NCI-H187 treated with DMSO at 0.1 percent for 48 hours (cell line): ENCODE measurements at places on chromosomes 11 and 22.
A peak's percentile ranks its signal among the peaks of the same experiment; 100 is the strongest.

DNA sequence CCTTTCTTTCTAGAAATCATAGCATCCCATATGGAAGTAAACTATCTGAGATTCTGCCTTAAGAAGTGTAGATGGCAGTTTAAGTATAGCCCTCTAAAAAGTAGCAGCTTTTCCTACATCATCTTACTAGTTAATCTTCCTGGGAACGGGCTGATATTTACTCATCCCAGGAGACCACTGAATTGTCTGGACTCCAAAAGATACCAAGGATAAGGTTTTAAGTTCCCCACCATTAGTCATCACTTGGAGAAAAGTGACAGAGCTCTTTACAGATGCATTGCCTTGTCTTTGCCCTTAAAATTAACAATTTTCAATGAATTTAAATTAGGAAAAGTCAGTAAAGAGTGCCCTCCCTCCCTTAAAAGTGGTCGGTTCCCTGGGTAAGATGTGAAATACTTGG lies 129.5 kb downstream of the MAML2 start:
- DNase-seq, result no peak

DNA sequence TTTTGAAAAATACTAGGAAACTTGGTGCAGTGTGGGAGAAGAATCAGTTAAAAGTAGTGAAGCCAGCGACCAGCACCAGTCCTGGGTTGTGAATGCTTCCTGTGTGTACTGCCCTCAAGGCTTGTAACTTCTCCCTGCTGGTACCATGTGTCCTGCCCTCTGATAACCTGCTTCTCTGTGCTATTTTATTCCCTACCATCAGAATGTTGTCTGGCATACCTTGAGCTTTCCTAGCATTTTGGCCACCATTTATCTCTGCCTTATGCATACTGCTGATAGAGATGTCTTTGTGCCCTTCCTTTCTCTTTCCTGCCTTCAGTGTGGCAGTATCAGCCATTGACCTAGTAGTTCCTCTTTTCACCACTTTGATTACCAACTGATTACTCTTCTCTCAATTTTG lies 2.0 kb downstream of the GTF2H1 start:
- DNase-seq, result no peak

DNA sequence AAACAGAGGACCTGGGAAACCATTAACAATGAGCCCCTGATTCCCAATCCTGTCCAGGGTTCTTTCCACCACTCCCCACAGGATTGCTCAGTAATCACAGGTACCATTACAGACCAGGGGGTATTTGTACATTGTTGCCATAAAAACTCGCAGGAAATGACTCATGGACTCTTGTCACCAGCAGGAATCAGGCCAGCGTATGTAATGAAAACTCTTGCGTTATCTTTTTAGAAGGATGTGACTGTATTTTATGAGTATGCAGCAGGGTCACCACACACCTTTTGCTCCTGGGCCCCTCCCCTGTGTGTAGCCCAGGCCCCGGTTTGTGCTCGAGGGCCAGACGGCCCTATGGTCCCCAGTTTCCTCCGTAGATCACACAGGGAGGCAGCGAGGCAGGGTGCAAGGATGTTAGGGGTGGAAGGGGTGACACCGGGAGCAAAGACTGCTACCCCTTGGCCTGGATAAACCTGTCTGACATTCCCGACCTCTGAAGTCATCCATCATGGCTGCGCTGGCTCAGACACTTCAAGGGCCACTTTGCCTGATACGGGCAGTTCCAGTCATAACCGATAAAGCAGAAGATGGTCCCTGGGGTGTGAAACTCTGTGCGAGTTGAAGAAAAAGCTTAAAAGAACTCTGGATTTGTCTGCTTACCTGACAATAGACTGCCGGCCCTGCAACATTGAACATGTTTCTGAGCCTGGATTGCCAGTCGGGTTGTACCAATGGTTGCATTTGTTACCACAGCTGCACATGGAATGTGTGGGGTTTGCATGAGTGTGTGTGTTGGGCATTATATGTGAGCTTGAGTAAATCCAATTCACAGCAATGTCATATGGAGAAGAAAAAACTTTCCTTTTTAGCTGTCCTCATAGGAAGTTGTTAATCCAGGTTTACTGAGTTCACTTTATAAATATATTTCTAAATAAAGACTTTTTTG lies 56.9 kb downstream of the MICAL2 start:
- DNase-seq, result peak; percentile 39

DNA sequence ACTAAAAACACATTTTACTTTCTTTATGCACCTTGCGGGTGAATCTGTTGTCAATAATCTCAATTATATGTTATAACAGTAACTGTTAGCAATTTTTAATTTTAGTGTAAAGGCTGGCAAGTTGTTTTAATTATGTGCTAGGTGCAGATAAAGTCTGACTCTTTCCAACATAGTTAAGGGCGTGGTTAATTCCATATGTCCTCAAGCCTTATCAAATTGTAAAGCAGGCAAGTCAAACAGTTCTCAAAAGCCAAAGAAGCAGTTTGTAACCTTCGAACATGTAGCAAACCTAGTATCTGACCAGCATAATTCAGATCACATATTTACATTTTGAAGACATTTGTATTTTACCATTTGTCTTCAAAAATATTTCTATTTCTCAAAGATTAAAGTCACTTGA lies 29.2 kb downstream of the METTL15 start:
- no peak for DNase-seq

DNA sequence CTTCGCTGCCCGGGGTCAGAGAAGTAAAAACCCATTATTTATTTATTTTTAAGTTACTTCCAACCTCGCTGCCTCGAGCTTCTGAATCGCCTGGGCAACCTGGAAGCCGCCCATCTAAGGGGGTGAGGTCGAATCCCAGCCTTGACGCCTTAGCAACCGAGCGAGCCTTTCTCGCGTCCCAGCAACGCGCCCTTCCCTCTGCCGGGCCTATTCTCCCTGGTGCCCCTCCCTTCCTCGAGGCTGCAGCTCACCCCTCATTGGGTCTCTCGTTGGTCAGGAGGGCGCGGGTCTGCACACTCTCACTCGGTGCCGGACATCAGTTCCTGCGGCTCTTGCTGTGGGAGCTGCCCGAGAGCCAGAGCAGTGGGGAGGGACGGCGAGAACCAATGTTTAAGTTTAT lies at the start of gene CCDC81:
TSS of gene CCDC81 (plus strand) at position 302 of the 400 bp plus-strand sequence. CDS start 277 bp downstream, outside the sequence.
- DNase-seq, result no peak

- DNase-seq, result no peak
Measured at GRCh38 chr11:133515107-133515506, 17.2 kb downstream of the OPCML start.
